CD4-positive, alpha-beta T cell treated with Interleukin-4 for 1 hour (primary cell): ENCODE measurements at places on chromosomes 12 and 14.

- no peak for DNase-seq
Observed at GRCh38 chr14:96267916-96268315, 11.9 kb downstream of the BDKRB1 start.

DNA sequence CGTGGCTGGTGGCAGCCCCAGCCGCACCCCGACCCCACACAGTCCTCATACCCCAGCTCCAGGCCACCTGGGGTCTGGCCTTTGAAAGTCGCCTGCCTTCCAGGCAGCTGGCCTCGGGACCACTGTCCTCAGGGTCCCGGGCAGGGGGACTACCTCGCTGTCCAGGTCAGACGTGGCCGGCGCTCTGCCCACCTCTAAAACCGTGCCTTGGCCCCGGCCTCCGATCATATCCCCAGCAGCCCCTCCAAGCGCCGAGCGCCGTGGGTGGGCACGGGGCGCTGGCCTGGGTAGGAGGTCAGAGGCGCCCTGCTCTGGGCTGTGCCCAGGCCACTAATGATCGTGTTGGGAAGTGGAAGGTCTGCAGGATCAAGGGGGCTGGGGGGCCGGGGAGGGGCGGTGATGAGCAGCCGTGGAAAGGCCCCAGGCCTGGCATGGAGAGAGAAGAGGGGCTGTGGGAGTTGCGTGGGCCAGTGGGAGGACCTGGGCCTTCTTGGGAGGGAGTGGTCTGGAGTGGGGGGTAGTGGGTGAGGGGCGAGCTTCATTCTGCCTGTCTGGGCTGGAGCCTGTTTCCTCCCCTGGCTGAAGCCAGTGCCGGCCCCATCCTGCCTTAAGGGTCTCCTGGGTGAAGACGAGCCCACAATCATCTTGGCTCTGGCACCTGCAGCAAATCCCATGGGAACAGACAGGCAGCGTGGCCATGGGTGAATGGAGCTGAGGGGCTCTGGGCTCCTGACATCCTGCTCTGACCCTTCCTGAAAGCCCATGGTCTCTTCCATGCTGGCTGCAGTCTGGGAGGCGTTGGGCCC lies 4.9 kb downstream of the TMEM121 start:
- no peak for DNase-seq

DNA sequence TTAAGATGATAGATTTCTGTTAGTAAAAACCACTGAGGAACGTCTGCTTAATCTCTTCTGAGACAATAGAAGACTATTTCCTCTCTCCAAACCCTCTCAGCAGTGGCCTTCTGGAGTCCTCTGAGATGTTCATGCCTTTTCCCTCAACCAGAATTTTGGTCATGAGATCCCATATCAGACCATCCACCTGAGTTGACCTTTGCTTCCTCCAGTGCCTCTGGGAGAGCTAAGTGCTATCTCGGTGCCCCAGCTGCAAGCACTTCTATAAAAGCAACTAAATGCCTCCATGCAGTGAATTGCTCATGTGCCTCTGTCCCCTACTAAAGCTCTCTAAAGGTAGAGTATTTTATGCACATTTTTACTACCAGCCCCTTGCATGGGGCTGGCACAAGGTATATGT lies 172.8 kb upstream of the BCL2L14 start:
- DNase-seq = no peak

GRCh38 chr12:989751-990660 lies 1.0 kb upstream of the ERC1 start:
- peak; percentile 41 for DNase-seq

DNA sequence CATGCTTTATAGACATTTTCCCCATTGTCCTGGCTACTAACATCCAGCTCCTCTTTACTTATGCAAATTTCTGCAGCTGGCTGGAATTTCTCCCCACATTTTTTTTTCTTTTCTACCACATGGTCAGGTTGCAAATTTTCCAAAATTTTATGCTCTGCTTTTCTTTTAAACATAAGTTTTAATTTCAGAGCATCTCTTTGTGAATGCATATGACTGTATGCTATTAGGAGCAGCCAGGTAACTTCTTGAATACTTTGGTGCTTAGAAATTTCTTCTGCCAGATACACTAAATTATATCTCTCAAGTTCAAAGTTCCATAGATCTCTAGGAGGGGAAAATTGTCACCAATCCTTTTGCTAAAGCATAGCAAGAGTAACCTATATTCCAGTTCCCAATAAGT lies 365.9 kb downstream of the LRFN5 start:
- no peak for DNase-seq

DNA sequence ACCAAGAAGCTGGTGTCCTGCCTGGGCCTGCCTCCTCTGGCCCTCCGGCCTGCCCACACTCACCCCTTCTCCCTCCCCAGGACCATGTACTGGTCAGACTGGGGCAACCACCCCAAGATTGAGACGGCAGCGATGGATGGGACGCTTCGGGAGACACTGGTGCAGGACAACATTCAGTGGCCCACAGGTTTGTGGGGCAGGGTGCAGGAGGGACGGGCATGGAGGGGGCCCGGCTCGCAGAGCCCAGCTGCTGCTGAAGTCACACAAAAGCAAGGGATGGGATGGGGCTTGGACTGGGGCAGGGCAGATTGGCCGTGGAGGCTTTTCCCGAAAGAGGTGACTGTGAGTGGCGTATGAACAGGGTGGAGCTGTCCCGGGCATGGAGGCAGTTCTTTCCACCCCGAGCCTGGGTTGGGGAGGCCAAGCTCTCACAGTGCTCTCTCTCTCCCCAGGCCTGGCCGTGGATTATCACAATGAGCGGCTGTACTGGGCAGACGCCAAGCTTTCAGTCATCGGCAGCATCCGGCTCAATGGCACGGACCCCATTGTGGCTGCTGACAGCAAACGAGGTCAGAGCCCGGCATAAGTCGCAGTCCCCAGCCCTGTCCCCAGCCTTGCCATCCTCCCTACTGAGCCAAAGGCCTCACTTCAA lies 7.8 kb upstream of the NXPH4 start:
- no peak for DNase-seq

DNA sequence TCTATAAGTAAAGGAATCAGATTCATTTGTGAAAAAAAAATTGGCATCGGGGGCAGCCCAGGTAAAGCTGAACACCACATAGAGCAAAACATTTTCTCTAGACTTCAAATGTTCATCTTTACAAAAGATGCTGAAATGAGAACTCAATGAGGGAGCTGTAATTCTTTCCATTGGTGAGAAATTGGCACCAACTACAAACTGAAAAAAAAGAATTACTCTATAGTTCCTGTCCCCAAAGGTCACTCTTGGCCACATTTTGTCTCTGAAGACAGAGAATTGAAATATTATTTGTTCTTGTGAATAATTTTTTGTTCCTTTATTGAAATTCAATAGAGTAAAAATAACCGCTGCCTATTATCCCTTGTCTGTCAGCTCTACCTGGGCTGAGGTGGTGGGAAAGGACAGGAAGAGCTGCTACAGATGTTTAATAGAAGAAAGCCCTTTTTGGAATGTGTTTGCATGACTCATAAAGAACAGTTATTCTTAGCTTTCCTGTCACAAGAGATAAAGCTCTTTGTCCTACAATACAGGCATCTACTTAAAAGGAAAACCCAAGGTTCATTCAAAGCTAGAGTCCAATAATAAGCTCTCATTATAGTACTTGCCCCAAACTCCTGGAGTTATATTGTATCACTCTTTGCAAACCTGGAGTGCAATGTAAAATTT lies 380.1 kb upstream of the KITLG start:
- no peak for DNase-seq

DNA sequence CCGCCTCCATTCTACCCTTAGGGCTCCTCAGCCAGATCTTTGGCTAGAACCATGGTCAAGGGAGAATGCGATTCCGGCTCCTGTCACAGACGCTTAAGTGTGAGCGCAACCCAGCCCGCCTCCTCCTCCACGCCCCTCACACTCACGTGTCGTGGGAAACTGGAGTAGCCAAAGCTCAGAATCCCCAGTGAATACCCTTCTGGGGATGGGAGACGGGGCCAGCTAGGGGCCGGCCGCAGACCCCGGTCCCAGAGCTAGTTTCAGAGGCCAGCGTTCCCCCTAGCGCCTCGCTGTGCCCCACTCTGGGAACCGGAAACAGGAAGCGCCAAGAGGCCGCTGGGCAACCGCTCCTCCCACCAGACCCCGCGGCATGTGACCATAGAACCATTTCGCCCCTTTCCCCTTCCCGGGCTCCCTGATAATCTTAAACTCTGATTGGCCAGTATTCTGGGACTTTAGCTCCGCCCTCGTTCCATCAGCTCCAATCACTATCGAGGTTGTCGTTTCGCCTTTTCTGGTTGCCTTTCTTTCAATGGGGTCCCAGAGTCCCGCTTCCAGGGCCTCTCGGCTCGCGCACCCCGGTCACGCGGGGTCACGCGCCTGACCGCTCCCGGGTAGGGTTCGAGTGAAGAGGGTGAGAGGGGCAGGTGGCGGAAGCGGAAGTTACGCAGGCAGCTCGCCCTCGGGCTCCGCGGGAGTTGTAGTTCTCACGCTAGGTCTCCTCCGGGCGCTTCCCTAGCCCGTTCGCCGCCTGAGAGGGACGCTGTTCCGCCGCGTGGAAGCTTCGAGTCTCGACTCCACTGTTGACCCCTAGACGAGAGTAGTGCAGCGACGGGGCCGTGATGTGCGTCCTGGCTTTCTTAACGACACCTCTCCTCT lies at the start of gene M6PR:
M6PR (minus strand) TSS at position 304 of the 879 bp plus-strand sequence. CDS start 3,241 bp downstream, outside the sequence.
- DNase-seq = peak; percentile 91

GRCh38 chr14:28769276-28769880 lies 2.8 kb downstream of the FOXG1 start:
- DNase-seq = no peak

DNA sequence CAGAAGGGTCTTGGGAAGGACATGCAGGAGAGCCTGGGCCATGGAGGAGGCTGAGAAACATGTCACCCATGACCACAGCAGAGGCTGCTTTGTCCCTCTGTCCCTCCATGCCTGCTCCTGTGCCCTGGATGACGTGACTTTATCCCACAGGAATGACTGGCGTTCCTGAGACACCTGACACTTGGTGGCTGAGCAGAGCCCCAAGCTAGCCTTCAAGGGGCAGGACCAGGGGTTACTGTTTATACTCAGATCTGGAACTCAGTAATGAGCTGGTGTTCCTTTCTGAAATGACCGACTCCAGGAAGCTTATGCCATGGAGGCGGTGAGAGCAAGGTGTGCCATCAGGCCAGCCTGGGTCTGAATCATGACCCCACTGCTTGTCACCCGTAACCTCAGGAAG lies 44.2 kb downstream of the ZFP36L1 start:
- no peak for DNase-seq

DNA sequence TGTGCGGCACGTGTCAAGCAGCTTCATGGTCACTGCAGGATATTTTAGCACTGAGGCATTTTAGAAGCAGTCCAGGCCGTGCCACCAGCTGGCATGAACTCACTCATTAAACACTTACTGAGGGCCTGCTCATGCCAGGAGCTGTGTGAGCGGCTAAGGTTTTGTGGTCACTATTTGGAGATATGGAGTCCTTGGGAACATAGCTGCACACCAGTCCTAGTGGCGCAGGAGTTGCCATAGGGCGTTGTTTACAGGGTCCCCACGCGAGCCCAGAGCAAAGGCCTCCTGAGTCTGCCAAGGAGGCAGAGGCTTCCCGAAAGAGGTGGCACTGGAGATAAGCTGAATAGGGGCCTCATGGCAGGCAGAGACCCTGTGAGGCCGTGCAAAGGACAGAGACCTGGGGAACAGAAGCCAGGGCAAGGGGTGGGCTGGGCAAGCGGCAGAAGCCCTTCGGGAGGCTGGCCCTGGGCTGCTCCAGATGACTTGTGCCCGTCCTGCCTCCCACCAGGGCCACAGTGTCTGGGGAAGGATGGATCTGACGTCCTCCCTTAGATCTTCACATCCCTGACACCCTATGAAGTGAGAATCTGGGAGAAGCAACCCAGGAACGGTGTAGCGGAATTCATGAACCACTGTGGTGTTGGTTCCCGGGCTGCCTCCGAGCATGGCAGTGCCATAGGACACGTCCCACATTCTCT lies 38.9 kb downstream of the SFSWAP start:
- DNase-seq = no peak
